ENCODE measurements at places on chromosomes 1 and 21.

DNA sequence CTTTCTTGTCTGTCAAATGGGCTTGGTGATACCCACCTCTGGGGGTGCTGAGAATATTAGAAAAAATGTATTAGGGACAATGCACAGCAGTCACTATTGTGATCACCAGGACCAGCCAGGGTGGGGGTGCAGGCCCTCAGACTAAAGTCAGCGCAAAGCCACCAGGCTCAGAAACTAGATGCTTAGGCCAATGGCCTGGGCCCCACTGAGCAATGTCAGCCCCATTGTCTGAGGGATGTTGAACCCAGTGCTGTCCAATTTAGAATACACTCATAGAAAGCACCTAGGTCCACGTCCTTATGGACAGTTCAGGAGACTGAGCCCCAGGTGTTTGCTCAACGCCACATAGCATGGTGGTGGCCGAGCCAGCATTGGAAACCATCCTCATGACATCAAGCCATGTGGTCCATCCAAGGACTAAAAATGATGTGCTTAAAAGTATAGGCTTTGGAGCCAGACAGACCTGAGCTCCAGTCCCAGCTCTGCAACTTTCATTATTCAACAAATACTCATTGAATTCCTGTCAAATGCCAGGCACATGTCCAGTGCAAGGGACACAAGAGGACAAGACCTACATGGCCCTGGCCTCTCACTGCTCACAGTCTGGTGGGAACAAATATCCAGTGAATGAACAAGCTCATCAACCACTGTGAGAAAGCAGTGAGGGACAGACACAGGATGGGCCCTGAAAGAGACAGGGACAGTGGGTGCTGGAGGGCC lies 273.8 kb downstream of the MATN1 start:
- no peak for DNase-seq

- DNase-seq: no peak
Measured at GRCh38 chr1:229897501-229897900, 169.5 kb upstream of the GALNT2 start.

- DNase-seq: no peak
Measured at GRCh38 chr1:33348676-33349080, 27.8 kb upstream of the A3GALT2 start.

DNA sequence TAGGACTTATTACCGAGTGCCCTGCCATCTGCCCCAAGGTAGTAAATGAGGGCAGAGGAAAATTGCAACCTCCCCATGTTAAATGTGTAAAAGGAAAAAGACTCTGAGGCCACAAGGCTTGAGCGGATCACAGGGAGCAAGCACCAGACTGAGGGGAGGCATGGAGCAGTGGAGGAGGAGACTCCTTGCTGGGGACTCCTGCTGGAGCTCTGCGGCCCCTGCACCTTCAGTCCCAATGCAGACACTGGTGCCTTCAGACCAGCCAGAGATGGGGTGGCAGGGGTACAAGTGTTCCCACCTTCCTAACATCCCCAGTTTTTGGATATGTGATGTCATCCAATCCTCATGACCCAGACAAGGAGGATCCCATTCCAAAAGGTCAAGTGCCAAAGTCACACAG lies 128.4 kb upstream of the NGF start:
- DNase-seq: no peak

- no peak for DNase-seq
Measured at GRCh38 chr1:214542275-214543199, 8.9 kb downstream of the PTPN14 start.

GRCh38 chr21:41367945-41368734 lies 6.3 kb downstream of the MX2 start:
- no peak for DNase-seq

GRCh38 chr1:181630838-181631237 lies 147.5 kb downstream of the CACNA1E start:
- peak; percentile 44 for DNase-seq

DNA sequence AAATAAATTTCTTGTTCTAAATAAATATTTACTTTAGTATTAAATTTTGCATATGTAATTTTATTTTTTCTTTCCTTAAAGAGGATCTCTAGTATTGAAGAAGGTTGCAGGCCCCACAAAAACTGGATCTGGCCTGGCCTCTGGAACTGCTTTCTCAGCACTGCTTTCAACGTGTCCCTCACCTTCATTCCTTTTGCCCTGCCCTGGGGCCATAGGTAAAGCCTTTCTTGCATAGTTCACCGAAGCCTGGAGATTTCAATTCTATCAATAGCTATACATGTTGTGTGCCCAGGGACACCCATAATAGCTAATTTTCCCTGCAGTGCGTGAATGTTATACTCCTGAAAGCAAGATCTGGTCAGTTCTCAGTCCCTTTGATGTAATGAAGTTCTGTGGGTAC lies 12.0 kb upstream of the GPR137B start:
- no peak for DNase-seq

- DNase-seq: peak; percentile 16
Measured at GRCh38 chr1:63916485-63917360, 142.9 kb downstream of the ROR1 start.

DNA sequence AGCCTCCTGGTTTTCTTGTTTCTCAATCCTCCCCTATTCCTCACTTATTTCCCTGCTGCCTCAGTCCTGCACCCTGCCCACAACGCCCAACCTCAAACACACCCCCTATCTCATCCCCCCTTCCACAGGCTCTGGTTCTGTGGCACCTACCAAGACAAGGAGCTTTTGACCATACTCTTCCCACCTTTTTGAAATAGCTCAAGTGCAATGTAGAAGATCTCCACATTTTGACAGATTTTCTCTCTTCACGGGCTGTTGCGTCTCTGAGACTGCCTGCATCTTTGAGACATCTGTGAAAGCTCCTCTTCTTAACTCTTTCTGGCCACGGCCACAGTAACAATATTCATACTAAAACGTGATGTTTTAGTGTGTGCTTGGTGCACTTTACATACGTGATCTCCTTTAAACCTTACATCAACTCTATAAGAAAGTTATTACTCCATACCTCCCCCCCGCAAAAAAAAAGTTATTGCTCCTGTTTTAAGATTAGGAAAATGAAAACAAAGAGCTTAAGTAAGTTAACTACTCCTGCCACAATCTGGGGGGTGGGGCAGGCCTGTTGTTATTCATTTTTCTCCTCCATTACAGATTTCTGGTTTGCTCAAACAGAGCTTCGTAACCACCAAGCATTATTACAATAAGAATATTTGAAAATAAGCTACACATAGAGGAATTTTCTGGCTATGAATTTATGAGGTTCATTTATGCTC lies 1.8 kb upstream of the SERBP1 start:
- DNase-seq: no peak

- DNase-seq: no peak
Measured at GRCh38 chr1:213861841-213862240, 125.9 kb upstream of the PROX1 start.

DNA sequence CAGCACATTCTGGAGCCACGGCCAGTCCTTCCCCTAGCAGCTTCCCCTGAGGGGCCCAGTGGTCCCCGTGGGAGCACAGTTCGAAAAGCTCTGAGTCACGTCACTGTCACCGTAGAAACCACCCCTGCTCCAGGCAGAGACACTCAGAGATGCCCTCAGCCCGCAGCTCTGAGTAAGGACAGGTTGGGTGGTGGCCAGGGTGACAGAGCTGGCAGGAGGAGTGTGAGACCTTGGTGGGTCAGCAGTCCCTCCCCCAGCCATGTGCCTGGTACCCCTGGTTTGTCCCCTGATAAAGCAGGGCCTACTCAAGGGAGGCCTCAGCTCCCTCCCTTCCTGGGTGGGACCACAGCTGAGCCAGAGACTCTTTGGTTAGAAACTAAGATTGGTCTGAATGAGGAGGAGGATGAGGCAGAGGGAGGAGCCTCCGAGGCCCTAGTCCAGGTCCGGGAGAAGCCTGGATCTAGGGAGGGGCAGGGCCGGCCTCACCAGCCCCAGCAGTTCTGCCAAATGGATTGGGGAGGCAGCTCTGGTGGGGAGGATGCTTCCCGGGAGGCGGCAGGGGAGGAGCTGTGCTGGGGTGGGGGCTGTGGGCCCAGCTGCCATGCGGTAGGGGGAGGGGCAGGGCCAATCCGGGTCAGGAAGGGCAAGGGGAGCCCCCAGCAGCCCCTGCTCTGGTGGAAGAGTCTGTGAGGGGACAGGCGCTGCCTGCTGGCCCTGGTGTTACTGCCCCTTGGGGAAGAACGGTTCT lies 55.2 kb downstream of the SLC9A1 start:
- DNase-seq: no peak

GRCh38 chr1:151372058-151372934 lies at the start of gene SELENBP1:
Gene SELENBP1, minus strand, starts transcription at chr1:151372705. Its CDS starts 64 bp downstream, at chr1:151372641.
- peak; percentile 96 for DNase-seq

DNA sequence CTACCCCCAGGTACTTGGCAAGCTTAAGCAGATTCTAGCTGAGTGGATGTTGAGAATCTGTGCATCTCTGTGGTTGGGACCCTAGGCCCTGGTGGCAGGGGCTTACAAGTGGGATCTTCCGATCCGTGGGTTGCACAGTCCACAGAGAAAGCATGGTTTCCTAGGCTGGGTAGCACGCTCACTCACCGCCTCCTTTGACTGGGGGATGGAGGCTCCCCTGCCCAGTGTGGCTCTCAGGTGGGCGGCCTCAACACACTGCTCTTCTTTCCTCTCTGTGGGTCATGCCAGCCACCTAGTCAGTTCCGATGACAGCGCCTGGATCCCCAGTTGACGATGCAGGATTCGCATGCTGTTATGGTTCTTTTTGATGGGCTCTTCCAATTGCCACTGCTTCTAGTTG lies 639.5 kb upstream of the ADAMTS5 start:
- DNase-seq: no peak

DNA sequence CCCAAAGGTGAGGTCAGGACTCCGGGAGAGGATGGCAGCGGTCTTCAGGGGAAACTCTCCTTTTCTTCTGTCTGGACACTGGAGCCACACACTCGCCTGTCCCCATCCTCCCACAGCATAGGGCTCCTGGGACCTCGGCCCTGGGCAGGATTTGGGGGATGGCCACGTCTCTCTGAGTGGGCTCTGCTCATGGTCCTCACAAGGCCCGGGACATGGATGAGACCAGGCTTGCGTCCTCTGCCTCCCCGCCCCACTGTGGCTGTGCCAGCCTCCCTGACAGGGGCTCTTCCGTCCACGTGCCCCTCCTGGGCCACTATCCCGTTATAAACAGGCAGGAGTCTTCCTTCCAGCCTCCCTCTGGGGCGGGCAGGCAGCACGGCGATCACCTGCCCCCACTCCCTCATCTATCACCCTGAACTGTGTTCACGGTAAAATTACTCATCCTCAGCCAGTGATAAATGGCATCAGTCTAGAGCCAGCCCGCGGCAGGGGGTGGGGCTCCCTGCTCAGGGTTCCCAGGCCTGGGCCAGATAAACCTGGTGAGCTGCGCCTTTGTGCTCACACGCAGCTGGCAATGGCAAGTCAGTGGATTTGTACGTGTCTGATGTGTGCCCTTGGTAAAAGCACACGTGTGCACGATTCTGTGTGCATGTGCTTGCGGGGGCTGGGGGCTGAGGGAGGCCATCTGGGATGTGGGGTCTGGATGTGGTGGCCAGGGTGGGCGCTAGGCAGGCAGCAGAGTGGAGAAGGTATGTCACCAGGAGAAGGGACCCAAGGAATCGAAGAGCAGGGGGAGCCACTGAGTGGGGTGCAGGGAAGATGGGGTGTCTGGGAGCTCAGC lies 12.6 kb upstream of the SAMD11 start:
- DNase-seq: peak; percentile 58

DNA sequence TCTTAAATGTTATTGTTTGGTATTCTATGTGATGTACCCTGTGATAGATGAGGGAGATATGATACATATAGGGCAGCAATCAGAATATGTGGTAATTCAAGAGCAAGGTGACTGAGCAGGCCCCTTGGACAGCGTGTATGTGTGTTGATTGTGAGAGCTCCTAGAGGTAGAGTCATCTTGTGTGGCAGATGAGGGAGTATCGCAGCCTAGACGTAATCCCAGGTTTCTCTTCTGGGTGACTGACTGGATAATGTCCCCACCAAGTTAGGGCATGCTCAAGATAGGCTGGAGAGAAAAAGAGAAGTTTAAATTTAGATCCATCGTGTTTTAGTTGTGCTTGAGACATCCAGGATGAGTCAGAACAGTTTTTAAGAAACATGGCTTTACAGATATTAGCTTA lies 185.3 kb downstream of the ZP4 start:
- no peak for DNase-seq

- no peak for DNase-seq
Measured at GRCh38 chr1:109438798-109439297, 12.6 kb upstream of the PSMA5 start.

- DNase-seq: no peak
Measured at GRCh38 chr1:47554901-47555300, 117.1 kb downstream of the FOXD2 start.

DNA sequence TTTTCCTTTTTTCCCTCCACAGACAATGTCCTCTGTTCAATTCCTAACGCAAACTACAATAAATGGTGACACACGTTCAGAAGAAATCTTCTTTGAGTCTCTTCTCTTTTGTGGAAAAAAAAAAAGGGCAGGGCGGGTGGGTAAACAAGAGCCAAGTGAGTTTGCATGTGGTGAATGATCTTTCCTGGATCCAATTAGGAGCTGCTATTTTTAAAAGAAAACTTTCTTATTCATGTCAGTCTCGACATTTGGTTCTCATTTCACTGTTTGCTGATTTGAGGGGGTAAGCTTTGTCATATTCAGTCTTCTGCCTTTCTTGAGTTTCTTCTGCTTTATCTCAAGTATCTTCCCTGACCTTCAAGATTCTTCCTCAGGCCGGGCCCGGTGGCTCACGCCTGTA lies 29.2 kb upstream of the KIF1B start:
- no peak for DNase-seq

GRCh38 chr1:193633991-193634390 lies 447.6 kb upstream of the B3GALT2 start:
- DNase-seq: no peak

DNA sequence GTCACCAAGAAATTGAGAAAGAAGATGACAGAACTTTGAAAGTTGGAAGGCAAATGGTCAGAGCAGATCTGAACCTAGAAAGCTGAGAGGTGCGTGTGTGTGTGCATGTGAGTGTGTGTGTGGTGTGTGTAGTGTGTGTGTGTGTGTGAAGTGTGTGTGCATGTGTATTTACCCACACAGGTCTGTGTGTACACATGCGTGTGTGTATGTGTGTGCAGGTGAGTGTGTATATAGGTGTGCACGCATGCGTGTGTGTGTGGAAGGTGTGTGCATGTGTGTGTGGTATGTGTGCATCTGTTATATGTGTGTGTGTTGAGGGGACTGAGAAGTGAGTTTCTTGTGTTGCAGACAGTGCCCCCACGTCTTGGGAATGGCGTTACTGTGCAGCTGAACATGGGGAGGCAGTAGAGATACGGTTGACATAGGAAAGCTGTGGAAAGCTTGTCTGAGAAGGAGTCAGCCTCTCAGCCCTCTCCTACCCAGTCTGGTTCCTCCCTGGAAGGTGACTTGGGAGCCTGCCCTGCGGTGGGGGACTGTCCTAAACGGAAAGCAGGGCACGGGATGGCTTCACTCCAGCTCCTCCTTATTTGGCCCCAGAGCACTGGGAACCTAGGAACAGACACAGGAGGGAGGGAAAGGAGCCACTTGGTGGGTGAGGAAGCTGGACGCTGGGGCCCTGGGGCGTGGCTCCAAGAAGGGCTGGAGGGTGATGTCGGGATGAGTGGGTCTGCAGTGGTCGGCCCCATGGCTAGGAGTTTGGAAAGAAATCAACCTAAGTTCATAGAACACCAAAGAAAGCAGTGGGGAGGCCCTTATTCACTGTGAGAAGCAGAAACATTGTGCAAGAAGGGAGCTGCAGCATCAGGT lies 97.2 kb downstream of the PCBP3 start:
- no peak for DNase-seq

GRCh38 chr1:65165269-65165993 lies 17.4 kb downstream of the AK4 start:
- no peak for DNase-seq

- DNase-seq: peak; percentile 53
Measured at GRCh38 chr1:25727635-25728286, 72.2 kb upstream of the SELENON start.

- DNase-seq: no peak
Measured at GRCh38 chr21:36552434-36552785, 72.5 kb upstream of the CLDN14 start.
